AG09319 (cell line): ENCODE measurements at places on chromosomes 1 and 21.

- DNase-seq, result no peak
Measured at GRCh38 chr1:7380712-7381111, 390.4 kb upstream of the VAMP3 start.

- no peak for DNase-seq
Measured at GRCh38 chr1:161217831-161218230, 2.7 kb downstream of the FCER1G start.

DNA sequence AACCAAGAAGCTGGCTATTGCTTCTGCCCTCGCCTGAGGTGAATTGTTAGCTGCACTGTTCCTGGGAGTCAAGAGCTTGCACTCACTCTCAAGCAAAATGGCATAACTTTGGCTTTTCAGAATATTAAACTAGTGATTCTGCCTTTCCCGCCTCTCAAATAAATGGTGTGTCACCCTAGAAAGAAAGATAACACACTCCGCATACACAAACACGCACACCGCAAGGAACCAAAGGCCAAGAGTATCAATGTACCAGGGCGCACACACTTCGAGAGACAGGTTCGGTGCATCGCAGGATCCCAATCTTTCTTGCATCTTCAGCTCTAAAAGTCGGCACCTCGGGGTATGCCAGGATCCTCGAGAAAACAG is 470 bp upstream of the RTCA start:
- DNase-seq, result no peak

- DNase-seq, result no peak
Measured at GRCh38 chr1:181603735-181604410, 120.6 kb downstream of the CACNA1E start.

DNA sequence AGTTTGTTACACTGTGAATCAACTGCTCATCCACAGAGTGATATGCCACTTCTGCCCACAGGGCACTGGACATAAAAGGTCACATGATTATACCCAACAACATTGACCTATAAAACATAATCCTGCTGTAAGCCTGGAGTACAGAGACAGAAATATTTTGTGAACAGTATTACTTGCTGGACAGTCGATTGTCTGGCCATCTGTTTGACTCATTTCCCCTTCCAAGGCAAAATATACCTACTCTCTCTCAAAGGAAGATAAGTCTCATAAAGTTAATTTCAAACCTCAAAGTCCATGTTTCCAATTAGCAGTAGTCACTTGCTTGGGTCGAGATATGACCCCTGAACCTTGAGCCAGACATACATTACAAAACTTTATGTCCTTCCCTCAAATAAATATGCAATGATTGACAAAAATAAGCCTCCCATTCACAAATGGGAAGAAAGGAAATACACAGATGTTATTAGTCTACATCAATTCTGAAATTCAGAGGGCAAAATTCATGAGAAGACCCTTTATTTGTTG is 39.3 kb upstream of the RGS18 start:
- no peak for DNase-seq

- no peak for DNase-seq
Measured at GRCh38 chr1:211684791-211685190, 9.4 kb upstream of the NEK2 start.

GRCh38 chr21:41624674-41625310 is 116.8 kb upstream of the TMPRSS2 start:
- DNase-seq, result no peak

DNA sequence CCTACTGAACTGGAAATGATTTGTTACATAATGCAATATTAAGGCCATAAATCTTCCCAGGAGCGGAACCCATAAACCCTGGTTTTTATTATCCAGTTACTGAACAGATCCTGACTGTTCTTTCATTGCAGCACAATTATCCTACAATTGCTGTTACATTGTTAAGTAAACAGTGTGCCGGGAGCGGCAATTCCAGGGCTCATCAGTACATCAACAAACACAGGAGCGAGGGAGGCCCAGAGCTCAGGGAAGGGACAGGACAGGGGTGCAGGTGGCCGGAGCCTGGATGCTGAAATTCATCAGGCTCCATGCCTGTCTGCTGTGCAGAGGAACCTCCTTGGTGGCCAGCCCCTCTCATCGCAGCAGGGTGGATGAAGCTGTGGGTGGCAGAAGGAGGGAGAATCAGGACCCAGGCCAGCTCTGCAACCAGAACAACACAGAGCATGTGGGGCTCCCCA is 544.7 kb downstream of the NPHP4 start:
- DNase-seq, result no peak

DNA sequence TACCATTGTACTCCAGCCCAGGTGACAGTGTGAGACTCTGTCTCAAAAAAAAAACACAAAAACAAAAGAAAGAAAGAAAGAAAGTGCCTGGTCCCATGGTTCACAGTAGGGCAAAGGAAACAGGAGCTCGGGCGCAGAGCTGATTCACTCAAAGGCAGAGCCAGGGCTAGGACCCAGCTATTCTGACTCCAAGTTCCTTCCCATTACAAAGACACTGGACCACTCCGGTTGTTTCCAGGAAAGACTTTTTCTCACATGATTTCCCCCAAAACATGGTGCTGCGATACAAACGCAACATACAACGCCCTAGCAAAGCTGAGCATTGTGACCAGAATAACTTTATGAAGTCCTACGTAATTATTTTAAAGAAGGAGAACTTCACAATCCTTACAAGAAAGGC is 10.7 kb downstream of the ABCG1 start:
- no peak for DNase-seq

GRCh38 chr1:41535716-41536115 is 51.2 kb upstream of the EDN2 start:
- DNase-seq, result no peak

DNA sequence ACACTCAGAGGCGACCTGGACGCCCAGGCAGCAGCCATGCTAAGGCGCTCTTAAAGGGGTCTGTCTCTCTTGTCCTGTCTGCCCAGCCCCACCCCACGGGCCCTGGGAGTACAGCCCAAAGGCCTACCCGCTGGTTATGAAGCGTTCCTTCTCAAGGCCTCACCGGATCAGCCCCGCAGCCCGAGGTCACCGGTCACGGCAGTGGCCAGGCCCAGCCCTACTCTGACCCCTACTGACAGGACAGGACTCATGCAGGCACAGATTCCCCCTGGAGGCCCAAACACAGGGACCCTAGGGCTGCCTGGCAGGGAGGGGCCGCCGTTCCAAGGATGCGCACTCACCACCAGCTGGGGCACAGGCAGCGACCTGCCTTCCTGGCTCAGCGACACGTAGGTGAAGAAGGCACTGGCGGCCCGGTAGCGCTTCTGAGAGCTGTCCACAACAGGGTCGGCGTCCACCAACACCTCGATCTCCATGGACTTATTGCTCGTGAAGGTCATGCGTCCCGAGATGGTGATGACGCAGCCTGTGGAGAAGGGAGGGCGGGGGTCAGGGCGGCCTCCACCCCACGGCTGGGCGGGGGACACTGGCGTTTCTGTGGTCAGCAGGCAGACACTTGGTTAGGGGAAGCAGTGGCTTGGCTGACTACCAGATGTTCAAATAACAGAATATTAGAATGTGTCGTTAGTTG is 20.0 kb upstream of the GPR153 start:
- DNase-seq, result no peak

GRCh38 chr1:167563579-167564246 is 10.2 kb upstream of the CREG1 start:
- no peak for DNase-seq

GRCh38 chr1:147890177-147890790 is 12.3 kb upstream of the GJA8 start:
- no peak for DNase-seq

- no peak for DNase-seq
Measured at GRCh38 chr1:231934797-231935196, 308.2 kb downstream of the DISC1 start.

GRCh38 chr21:29371464-29371863 is 72.7 kb downstream of the BACH1 start:
- no peak for DNase-seq

DNA sequence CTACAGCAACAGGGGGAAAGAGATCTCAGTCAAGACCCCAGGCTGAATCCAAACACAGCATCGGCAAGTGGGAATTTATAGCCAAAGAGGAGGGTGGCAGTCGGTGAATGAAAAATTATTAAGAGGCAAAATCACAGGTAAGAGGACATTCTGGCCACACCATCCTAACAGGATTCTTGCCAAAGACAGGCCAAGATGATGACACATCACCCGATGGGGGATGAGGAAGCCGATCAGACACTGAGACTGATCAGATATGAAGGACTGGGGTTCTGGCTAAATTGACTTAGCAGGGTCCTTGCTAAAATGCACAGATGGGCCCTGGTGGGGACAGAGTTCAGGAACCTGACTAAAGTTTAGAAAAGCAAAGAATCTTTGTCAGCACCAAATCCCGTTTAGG is 402.2 kb downstream of the SMYD3 start:
- DNase-seq, result no peak

DNA sequence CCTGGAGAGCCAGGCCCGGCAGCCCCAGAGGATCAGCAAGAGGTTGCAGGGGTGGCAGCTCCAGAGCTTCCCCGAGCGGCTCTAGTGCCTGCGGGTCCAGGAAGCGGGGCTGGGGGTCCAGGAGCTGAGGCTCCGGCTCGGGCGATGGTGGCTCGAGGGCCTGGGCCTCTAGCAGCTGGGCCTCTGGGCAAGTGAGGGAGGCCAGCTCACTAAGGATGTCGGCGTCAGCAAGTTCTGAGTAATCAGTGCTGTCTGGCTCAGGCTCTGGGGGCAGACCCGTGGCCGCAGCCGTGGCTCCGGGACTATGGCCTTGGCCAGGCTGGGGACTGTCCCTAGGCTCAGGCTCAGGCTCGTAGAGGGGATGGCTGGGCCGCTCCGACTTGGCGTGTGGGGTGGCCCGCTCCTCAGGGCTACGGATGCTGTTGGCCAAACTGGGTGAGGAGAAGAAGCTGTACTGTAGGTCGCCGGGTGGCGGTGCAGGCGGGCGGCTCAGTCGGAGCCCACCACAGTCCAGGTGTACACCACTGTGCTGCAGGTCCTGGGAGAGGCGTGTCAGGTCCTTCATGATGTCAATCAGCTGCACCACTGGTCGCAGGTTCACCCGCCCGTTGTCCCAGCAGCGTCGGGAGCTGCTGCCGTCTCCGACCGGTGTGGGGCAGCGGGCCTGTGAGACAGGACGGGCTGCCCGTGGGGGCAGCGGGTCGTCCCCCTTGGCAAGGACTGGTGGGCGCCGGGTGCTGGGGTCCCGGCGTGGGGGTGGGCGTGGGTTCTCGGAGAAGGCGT is 52.6 kb downstream of the AHDC1 start:
- no peak for DNase-seq

DNA sequence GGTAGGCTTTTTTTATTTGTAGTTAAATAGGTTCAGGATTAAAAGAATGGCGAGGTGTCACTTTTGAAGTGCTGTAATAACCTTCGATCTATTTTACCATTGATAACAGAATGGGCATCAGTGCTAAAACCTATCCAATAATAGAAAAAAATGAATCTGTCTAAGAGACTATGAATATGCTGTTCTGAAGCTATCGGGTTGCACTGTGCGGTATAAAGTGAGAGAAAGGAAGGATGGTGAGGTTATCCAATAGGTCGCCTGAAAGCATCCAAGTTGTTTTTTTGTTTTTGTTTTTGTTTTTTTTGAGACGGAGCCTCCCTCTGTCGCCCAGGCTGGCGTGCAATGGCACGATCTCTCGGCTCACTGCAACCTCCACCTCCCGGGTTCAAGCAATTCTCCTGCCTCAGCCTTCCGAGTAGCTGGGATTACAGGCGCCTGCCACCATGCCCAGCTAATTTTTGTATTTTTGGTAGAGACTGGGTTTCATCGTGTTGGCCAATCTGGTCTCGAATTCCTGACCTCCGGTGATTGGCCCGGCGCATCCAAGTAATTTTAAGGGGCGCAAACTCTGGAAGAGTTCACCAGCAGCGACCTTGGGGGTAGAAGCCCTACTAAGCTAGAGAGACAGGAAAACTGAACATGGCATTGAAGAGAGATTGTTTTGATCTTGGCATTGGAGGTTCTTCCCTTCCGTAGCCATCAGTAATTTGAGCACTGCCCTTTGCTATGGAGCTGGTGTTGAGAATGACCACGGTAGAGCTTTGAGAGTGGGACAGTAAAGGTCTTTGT is 8.7 kb upstream of the MDM4 start:
- DNase-seq, result no peak

GRCh38 chr1:77461691-77462090 is 179.9 kb downstream of the AK5 start:
- no peak for DNase-seq

DNA sequence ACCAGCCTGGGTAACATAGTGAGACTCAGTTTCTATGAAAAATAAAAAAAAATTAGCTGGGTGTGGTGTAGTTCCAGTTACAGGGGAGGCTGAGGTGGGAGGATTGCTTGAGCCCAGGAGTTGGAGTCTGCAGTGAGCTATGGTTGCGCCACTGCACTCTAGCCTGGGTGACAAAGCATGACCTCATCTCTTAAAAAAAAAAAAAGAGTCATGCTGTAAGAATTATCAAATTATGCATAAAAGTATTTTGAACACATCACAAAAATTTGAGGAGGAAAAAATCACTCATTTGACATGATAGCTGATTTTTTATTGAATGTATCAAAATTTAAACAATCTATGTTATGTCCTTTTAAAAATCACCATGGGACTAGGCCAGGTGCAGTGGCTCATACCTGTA is 17.8 kb downstream of the CCDC30 start:
- no peak for DNase-seq
